Hematopoietic multipotent progenitor cell treated with erythropoietin and hydrocortisone succinate and interleukin-3 and kit ligand, for 17 days (in vitro differentiated cells): ENCODE measurements at places on chromosomes 16 and 17.

DNA sequence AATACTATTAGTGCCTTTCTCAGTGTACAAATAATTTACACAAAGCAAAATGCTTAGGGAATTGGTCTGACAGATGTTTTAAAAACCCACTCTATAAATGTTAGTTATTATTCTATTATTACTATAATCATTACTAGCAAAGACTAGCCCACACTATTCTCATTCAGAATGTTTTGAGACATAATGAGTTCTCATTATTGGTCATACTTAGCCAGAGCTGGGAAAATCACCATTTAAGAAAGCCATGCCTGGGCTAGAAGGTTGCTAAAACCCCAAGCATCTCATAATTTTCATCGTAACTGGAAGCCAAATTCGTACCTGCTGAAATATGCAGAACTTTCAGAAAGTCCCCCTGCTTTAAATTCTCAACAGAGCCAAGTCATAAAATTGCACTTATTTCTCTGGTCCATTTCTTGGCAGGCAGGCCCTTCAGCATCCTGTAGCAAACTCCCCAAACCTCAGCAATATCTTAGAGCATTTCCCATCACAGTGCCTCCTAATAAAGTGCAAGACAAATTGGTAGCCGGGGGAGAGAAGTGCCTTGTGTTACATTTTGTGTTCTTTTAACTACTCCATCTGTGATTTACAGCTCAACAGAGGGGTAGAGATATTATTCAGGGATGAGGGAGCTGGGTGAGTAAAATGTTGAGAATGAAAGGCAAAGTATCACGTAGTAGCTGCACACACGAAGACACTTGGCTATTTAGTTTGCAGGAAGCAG, 79.8 kb upstream of the ADAMTS18 start:
- DNase-seq = no peak

GRCh38 chr16:3983081-3983520, 102.6 kb upstream of the CREBBP start:
- no peak for DNase-seq

- DNase-seq = no peak
Observed at GRCh38 chr17:39772987-39773934, 35.5 kb downstream of the GRB7 start.

- DNase-seq = no peak
Observed at GRCh38 chr17:5772720-5773119, 188.4 kb upstream of the NLRP1 start.

- peak; percentile 81 for DNase-seq
Observed at GRCh38 chr17:29116804-29117753, 63.1 kb downstream of the MYO18A start.

DNA sequence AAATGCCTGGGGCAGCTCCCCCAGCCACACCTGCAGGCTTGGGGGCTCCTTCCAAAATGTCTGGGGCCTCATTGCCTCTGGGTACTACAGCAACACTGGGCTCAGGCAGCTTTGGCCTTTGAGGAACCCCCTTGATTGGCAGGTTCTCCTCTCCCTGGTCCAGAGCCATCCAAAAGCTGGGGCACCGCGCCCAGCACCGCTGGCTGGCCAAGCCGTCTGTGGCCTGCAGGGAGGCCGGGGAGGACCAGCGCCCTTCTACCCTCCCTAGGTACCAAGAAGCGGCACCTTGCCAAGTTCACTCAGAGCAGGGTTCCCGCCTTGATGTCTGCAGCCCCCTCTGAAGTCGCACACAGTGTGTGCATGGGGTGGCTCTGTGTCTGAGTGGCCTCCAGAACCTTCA, 30.1 kb downstream of the TIMM22 start:
- DNase-seq = no peak

- peak; percentile 79 for DNase-seq
Observed at GRCh38 chr17:7862692-7863437, 5.1 kb downstream of the CYB5D1 start.

- no peak for DNase-seq
Observed at GRCh38 chr17:62819511-62820221, 11.6 kb upstream of the MARCHF10 start.

DNA sequence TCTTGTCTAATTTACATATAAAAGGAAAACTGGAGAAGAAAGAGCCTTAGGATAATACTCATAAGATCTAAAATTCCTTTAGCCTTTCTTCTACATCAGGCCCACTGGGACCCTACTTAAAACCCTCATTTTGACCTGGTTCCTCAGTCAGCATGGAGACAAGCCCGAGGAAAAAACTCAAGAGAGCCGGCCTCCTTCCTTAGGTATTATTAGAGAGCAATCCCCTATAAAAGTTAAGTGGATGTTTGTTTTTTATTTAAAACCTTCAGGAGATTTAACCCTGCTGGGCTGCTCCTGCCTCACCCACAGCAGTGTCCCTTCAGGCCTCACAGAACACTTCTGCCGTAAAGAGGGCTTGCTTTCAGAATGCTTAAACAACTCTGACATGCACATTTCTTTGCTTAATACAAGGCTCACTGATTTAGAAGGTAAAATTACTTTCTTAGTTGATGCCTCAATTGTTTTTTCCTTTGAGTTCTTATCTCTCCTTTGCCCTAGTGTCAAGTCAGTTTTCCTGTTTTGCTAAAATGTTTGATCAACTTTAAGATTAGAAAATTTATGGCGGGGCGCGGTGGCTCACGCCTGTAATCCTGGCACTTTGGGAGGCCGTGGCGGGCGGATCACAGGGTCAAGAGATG, 145.6 kb upstream of the TBX2 start:
- DNase-seq = no peak

- DNase-seq = no peak
Observed at GRCh38 chr16:29804020-29804419, 2.3 kb upstream of the MAZ start.

GRCh38 chr16:73771196-73772064, 525.2 kb upstream of the PSMD7 start:
- no peak for DNase-seq

DNA sequence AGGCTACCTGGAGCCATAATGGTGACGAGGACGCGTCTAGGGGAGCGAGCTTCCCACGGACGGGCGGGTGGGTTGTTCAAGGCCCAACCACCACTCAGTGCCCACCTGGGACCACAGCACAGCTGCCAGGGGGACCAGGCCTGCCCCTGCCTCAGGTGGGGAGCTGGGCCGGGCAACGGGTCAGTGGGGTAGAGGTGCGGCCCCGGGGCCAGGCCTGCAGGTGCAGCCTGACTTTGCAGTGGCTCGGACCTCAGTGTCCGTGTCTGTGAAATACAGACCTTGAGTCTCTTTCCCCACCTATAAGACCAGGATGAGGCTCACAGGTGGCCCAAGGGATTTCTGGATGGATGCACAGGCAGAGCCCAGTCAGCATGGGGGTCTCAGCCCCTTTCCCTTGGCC, 43.3 kb downstream of the ACTG1 start:
- DNase-seq = no peak

DNA sequence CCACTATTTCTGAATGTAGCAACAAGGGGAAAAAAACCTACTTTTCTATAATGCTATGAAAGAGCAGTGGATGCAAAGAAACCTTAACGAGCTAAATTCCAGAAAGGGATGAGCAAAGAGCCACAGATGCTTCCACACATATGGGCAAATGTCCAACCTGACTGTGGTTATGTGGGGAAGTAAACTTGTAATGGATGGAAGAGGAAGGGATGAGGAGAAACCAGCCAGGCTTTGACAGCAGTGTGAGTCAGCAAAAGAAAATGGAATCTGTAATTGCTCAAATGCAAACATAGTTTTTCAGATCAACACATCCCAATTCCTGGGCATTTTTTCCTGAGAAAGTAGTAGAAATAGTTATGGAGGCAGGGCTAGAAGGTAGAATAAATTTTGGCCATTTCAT, 204.8 kb upstream of the CPHXL start:
- DNase-seq = no peak

DNA sequence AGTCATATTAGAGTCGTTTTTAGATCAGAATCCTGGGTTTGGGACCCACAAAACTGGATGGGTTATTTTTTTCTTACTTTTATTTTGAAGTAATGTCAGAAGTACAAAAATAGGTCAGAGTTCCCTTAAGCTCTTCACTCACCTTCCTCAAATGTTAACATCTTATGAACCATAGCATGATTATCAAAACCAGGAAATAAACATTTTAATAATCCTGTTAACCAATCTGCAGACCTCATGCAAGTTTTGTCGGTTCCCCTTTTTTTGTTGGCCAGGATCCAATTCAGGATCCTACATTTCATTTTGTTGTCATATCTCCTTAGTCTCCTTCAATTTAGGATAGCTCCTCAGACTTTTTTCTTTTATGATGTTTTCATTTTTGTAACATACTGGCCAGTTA, 162.0 kb downstream of the CHD9 start:
- DNase-seq = no peak

- no peak for DNase-seq
Observed at GRCh38 chr16:15946257-15947044, 3.0 kb upstream of the ABCC1 start.

GRCh38 chr17:71402007-71402406, 718.8 kb upstream of the SOX9 start:
- DNase-seq = no peak

DNA sequence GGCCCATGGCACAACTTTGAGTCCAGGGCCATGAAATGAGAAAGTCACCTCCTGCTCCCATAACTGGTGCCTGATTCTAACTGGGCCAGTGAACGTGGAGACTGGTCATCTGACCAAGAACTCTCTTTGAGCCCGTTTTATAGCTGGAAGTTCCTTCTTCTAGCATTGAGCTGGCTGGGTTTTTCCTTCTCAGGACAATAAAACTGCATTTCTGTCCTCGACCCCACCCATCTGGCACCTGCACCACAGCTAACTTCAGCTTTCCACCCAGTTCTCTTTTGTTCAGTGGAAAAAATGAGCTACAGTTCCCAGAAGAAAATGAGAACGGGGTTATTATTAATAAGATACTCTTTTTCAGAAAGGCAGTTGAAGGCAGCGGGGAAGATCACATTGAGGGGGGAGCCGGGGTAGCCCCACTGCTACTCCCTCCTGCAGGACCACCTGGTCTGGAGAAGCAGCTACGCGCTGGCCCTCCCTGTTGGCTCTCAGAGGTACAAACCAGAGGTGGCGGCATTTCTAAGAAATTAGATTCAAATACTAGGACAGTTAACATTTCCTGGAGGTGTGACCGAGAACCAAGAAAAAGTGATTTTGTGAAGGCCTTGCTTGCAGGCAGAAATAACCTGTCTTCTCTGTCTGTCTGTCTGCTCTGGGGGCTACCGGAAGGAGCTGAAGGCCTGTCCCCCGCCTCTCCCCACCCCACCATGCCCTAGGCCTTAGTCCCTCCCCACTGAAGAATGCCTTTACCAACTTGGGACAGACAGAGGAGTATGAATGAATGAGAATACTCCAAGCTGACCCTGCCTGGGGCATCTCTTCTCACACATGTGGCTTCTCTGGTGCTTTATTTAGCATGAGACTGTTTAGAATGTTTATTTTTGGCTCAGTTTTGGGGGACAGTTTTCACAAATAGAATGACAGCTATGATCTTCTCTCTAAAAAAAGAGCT, 123.9 kb downstream of the XYLT1 start:
- DNase-seq = no peak

- DNase-seq = no peak
Observed at GRCh38 chr17:38797828-38798227, 1.5 kb downstream of the PIP4K2B start.

GRCh38 chr17:28895794-28896447, 1.6 kb downstream of the FLOT2 start:
- peak; percentile 36 for DNase-seq
